ENCODE measurements at places on chromosomes 6 and 20.

- DNase-seq: peak; percentile 39
Observed at GRCh38 chr6:25006565-25007001, 70.8 kb upstream of the RIPOR2 start.

GRCh38 chr20:4697831-4698221, 23.9 kb upstream of the PRND start:
- no peak for DNase-seq

DNA sequence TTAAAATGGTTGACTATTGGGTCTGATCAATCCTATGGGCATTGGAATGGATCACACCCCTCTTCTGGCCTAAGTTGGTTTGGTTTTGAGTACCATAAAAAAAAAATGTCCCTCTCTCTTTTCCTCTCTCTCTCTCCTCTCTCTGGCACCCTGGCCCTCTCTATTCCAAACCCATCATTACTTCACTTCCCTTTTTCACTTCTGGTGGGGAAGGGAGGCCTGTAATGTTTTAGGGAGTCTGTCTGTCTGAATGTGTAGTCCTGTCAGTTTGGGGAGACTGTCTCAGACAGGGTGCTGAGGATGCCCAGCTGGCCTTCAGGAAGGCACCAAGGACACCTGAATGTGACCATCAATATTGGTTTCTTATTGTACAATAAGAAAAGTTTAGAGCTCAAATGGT, 165.8 kb downstream of the CD24 start:
- no peak for DNase-seq

GRCh38 chr6:39041072-39041471, 7.5 kb upstream of the GLP1R start:
- DNase-seq: no peak

GRCh38 chr6:22219925-22220324, 76.9 kb downstream of the PRL start:
- no peak for DNase-seq

DNA sequence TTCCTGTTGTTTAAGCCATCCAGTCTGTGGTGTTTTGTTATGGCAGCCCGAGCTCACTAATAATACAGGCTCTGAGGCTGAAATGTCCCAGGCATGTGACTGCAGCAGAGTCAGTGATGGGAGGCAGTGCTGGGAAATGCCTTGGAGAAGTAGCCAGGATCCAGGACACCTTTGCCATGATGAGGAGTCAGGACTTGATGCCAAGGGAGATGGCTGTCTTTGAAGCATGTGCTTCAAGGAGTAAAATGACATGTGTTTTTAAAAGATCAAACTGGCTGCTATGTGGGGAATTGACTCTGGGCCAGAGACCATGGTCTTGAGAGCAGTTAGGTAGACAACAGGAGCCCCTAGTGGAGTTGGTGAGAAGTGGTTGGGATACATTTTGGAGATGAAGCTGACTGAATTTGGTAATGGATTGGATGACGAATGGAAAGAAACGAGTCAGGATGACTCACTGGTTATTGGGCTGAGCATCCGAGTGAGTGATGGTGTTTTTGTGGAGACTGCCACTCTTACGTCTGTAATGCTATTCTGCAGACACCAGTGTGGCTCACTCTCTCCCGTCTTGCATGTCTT, 322.2 kb downstream of the PLCB1 start:
- DNase-seq: peak; percentile 64

- no peak for DNase-seq
Observed at GRCh38 chr6:17011985-17012384, 89.9 kb upstream of the STMND1 start.

DNA sequence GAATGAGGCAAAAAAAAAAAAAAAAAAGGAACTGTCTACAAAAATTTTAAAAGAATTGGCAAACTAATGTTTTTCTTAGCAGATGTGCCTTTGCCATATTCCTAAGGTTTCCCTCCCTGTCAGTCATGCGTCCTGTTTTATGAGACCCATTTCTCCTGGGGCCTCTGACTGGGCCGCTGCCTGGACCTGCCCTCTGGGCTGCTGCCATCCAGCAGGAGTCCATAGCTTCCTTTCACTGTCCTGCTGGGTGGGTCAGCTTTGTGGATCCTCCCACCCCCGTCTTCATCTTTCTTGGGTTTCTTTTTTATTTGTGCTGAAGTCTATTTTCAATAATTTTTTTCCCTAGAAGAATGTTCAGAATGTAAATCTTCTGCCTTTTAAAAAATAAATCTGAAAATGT, 110.8 kb upstream of the SCP2D1 start:
- DNase-seq: no peak

DNA sequence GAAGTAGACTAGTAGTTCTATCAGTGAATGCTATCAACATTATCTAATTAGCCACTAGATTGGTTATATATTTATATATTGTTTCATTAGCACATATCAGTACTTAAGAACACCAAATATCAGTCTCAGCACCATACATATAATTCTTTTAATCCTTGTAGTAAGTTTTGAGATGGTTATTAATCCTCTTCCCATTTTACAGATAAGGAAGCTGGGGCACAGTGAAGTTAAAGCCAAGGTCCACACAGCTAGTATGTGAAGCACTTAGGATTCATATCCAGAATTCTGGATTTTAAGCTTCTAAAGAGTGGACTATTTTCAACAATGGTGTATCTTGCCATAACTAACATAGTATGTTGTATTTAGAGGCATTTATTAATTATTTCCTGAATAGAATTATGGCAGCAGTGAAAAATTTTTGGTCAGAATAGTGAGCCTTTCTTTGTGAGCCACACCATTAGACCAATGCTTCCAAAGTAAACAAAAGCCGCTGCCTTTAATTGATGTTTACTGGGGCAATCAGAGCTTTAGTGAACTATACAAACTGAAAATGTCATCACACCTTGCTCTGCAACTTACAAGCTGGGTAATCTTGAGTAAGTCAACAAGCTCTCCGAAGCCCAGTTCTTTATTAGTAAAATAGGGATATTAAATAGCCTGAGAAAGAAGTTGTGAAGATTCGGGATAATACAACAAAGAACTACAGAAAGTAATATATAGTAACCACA, 41.9 kb upstream of the HBS1L start:
- no peak for DNase-seq

- no peak for DNase-seq
Observed at GRCh38 chr6:127096167-127096566, 22.3 kb upstream of the RSPO3 start.
